ENCODE measurements at places on chromosomes 13 and 19.

GRCh38 chr13:71255633-71256032, 611.4 kb downstream of the DACH1 start:
- no peak for DNase-seq

DNA sequence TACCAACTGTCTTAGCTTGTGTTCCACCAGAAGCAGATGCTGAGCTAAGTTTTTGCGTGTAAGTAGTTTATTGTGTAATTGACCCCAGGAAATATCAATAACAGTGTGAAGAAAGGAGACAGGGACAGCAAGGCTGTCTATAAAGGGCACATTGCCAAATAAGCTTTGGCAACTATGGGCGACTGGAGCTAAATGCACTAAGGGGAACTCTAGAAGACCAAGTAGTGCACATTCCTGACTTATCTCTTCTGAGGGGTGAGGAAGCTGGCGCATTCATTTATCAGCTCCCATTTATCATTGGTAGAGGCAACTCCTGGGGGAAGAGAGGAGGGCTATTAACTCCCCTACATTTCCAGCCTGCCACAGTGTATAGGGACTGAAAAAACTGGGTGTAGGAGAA, 135.0 kb downstream of the DLEU7 start:
- no peak for DNase-seq

DNA sequence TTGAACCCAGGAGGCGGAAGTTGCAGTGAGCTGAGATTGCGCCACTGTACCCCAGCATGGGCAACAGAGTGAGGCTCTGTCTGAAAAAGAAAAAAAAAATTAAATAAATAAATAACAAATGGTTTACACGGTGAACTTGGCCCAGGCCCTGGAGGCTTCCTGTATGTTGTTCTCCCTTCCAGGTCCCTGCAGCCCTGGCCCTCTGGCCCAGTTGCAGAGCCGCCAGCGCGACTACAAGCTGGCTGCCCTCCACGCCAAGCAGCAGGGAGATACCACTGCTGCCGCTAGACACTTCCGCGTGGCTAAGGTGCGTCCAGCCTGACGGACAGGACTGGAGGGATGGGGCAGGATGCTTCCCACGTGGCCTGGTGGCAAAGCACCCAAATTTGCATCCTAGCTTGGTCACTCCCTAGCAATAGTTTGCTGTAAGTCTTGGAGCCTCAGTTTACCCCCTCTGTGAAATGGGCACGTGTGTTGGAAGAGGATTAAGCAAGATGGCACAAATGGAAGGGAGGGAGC, 11.9 kb downstream of the CC2D1A start:
- no peak for DNase-seq

- DNase-seq, result no peak
These were observed 20.5 kb upstream of the PLAUR start for GRCh38 chr19:43690444-43690843.

- DNase-seq, result no peak
These were observed 19.0 kb upstream of the LEUTX start for GRCh38 chr19:39759457-39760184.

- DNase-seq, result no peak
These were observed 208.0 kb upstream of the UBL3 start for GRCh38 chr13:30058429-30058828.

- peak; percentile 38 for DNase-seq
These were observed 9.6 kb downstream of the C19orf25 start for GRCh38 chr19:1469255-1470054.
